ENCODE measurements at places on chromosomes 13 and 19.

GRCh38 chr13:75364131-75364713 is 117.7 kb downstream of the TBC1D4 start:
- no peak for DNase-seq

- no peak for DNase-seq
Observed at GRCh38 chr19:2057484-2058469, 6.7 kb upstream of the MKNK2 start.

- no peak for DNase-seq
Observed at GRCh38 chr19:4541114-4541805, 1.4 kb upstream of the LRG1 start.

- DNase-seq = no peak
Observed at GRCh38 chr13:98325724-98326123, 148.7 kb upstream of the RNF113B start.

DNA sequence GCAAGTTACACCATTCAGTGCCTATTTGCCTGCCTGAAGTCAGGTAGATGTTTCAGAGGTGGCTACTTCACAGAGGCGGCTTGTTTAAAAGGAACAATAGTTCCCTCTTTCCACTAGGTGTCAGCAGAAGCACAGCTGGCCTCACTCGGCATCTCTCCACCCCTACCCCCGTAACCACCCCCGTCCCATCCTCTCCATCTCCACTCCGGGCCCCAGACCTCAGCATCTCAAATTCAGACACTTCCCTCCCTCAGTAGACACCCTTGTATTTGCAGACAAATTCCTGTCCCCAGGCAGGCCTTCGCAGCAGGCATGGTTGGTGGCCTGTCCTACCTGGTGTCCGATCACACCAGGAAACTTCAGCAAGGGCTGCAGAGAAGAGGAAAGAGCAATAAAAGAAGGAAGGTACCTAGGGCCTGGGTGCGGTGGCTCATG is 9.1 kb upstream of the DPP9 start:
- DNase-seq = no peak

- peak; percentile 5 for DNase-seq
Observed at GRCh38 chr19:29548483-29549085, 22.8 kb downstream of the VSTM2B start.

DNA sequence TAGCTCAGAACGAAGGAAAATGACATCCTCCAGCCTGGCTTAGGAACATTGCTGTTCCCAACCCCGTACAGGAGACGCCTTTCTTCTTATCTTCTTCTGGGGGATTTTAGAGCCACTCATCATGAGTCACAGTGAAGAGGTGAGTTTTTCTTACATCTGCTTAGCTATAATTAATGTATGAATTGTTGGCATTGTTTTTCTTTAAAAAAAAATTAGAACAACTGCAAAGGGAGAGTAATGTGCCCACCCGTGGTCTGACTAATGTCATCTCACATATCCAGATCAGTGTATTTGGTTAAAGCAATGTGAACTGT is 310.6 kb upstream of the TSHZ3 start:
- no peak for DNase-seq

DNA sequence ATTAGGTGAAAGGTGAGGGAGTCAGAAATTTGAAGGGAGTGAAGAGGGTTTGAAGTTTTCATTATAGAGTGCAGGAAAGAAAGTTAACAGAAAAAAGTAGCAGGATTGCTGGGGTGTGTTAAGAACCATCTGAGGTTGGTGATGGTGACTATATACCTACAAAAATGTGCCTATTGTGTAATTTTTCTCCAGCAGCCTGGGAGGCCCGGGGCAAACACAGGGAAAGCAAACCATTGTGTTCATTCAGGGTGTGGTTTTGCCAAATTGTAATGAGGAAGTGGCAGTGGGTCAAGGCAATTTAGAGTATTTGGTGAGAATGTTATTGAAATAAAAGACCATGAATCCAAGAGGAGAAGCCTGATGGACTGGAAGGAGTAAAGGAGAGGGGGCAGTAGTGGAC is 8.2 kb upstream of the SUCLA2 start:
- no peak for DNase-seq

DNA sequence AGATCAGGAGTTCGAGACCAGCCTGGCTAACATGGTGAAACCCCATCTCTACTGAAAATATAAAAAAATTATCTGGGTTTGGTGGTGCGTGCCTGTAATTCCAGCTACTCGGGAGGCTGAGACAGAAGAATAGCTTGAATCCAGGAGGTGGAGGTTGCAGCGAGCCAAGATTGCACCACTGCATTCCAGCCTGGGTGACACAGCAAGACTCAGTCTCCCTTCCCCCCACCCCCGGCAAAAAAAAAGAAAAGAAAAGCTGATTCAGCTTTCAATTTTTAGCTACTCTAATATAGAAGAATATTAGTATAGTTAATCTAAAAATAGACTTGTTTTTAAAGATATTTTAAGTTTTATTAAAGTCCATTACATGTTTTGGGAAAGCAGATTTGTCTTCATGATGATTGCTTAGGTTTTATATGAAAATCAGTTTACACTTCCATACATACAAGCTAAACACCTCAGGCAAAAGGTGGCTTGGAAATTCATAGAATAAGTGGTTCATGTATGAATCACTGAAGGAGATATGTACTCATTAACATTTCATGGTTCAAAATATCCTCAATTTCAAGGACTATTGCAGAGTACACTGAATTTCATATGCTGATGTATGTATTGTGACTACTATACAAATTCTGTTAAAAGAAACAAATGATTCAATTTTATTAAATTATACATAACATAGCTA is 165.2 kb downstream of the TDRD3 start:
- no peak for DNase-seq

GRCh38 chr19:7698583-7698982 is 3.3 kb downstream of the FCER2 start:
- DNase-seq = no peak
